ENCODE measurements at places on chromosomes 1 and 21.
A peak's percentile ranks its signal among the peaks of the same experiment; 100 is the strongest.

- DNase-seq: no peak
These were observed 62.6 kb upstream of the C1orf105 start for GRCh38 chr1:172357753-172358385.

GRCh38 chr1:11729498-11730428 lies 6.2 kb upstream of the AGTRAP start:
- DNase-seq: no peak

DNA sequence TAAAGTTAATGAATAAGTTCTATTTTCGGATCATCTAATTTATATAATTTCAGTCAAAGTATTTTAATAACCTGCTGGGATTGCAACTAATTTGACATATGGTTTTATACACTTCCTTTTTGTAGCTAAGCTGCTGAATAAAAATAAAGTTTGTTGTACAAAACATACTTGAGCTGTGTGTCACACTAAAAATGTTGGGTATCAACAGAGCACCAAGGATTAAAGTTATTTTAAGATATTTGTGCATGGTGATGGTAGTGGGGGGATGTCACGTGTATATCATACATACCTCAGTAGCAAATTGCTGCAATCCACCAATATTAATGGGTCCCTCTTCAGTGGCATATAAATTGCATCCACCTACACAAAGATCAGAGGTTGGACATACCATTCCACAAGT lies 199.6 kb downstream of the DPYD start:
- DNase-seq: no peak

- DNase-seq: peak; percentile 15
These were observed 5.8 kb downstream of the TCHH start for GRCh38 chr1:152109231-152109997.

DNA sequence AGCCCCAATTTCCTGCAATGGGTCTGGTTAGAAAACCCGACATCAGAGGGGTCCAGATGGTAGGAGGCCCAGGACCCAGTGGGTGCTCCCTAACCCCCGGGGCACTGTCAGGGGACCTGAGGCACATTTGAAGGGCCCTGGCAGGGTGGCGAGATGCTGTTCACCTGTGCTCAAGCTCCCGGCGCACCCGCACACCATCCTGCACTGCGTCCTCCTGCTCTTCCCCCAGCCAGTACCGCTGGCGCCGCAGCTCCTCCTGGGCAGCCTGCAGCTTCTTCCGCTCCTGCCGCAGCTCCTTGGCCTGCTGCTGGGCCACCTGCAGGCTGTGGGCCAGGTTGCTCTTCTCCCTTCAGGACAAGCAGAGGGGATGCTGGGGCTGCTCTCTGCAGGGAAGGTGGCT lies 36.0 kb downstream of the RNU1-1 start:
- DNase-seq: no peak

- no peak for DNase-seq
These were observed 222.6 kb downstream of the CAMTA1 start for GRCh38 chr1:7007902-7008301.

Measured in endothelial cell (in vitro differentiated cells).